ENCODE measurements at places on chromosomes 11 and 22.

GRCh38 chr11:56706486-56706885 is 7.6 kb downstream of the OR9G1 start:
- no peak for DNase-seq

- no peak for DNase-seq
Observed at GRCh38 chr11:44319552-44320288, 9.8 kb upstream of the ALX4 start.

GRCh38 chr11:61964058-61964665 is 3.3 kb downstream of the FTH1 start:
- no peak for DNase-seq

DNA sequence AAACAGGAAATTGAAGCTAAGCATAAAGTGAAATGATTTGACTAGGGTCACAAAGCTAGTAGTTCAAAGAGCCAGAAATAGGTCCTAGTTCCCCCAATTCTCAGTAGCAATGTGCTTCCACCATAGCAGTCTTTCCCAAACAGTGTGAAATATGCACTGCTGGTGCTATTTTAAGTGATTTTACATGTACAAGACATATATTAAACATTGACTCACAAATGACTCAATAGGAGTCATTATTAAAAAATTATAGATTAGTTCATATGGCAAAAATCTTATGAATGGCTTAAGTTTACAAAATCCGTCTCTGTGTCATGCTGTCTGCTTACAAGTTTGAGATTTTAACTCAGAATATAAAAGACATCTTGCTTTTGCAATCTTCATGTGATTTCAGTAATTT is 21.4 kb downstream of the KIF18A start:
- no peak for DNase-seq

GRCh38 chr22:18069041-18069440 is 8.7 kb upstream of the PEX26 start:
- DNase-seq = no peak

GRCh38 chr11:111382451-111382850 is 3.4 kb upstream of the POU2AF1 start:
- no peak for DNase-seq

DNA sequence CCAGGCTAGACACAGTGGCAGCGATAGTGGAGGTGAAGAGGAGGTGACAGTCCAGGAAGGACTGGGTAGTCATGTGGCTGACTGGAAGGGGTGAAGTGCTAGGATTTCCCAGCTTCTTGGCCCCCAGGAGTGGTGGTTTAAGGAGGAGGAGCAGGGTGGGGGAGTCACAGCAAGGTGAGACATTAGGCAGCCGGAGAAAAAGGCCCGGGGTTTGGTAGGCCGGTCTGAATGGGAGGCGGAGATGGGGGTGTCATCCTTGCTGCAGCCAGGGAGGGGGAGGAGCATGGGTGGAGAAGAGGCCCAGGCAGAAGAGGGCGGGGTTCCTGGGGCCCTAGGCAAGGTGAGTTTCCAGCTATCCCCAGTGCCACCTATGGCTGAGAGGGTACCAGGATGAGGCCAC is 6.1 kb downstream of the SIPA1 start:
- no peak for DNase-seq

DNA sequence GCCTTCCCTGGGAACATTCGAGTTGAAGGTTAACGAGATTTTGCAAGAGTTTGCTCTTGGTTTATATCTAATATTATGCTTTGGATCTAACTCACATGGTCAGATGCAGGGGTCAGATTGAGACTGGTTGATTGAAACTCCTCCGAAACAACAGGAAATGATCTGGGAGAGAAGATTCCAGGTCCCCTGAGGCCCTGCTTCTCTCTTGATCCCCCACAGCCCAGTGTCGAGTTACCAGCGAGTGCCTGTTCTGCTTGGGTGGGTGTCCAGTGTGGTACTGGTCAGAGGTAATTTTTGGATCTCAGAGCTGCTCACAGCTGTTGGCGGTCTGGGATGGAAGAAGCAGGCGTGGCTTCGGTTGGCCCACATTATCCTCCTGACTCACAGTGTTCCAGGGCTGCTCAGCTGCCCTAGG is 9.2 kb downstream of the FBLN1 start:
- DNase-seq = no peak

GRCh38 chr22:44597616-44598015 is 99.6 kb upstream of the RTL6 start:
- no peak for DNase-seq

DNA sequence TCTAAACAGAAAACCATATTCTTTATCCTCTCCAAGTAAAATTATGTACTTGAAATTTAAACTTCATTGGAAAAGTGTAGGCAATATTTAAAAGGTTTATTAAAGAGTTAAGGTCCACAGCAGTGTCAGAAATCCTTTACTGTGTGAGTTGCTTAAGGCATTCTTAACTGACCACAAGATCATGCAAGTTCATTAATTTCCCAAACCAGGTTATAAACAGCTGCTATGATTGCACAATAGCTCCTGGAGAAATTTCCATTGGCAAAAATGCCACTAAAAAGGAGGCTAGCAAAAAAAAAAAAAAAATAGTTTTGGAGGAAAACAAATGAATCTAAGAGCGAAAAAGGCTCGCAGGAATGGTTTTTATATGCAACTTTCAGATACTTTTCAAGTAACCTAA is 106.2 kb downstream of the ETS1 start:
- no peak for DNase-seq

All from HEK293T (cell line).